ENCODE measurements at places on chromosomes 3 and 15.

DNA sequence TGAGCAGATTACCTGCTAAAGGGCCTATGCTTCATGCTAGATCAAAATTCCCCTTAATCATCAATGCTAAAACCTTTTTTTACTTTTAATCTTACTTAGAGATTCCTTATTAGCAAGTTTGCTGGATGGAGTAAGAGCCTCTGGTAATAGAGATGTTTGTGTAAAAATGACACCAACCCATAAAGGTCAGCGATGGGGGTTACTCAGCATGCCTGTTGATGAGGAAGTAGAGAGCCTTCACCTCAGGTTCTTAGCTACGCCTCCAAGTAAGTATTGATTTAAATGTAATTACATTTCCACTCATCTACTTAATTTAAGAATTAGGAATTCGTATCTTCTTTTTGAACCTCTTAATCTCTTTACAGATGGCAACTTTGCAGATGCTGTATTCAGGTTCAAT lies 38.8 kb downstream of the DNAJC13 start:
- DNase-seq = no peak

DNA sequence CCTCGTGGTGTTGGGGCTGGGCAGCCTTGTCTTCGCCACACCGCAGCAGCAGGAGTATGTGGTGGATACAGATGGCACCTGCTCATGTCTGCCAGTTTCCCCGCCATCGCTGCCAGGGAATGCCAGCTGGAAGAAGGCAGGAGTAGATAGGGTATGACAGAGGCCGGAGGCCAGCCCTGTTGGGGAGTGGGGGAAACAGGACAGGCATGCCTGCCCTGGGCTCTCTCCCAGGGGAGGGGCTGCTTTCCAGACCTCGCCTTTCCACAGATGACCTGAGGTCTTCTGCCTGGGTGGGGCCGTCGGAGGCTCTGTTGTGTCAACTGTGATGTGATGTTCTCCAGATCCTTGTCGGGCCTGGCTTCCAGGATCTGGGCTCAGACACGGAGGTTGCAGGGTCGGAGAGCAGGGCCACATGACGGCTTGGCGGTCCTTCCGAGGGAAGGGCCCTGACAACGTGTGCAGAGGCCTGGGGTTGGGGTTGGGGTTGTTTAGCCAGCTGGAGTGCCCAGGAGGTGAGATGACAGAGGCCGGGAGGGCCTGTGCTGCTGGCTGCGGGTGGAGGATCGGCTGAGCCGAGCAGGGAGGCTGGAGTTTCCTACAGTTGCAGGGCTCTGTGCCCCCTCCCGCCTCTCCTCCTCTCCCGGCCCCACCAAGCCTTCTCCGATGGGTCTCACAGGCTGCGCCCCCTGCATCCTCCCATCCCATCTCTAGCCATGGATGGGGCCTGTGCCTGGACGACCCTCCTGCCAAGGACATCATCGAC lies 102.0 kb downstream of the TBC1D2B start:
- no peak for DNase-seq

DNA sequence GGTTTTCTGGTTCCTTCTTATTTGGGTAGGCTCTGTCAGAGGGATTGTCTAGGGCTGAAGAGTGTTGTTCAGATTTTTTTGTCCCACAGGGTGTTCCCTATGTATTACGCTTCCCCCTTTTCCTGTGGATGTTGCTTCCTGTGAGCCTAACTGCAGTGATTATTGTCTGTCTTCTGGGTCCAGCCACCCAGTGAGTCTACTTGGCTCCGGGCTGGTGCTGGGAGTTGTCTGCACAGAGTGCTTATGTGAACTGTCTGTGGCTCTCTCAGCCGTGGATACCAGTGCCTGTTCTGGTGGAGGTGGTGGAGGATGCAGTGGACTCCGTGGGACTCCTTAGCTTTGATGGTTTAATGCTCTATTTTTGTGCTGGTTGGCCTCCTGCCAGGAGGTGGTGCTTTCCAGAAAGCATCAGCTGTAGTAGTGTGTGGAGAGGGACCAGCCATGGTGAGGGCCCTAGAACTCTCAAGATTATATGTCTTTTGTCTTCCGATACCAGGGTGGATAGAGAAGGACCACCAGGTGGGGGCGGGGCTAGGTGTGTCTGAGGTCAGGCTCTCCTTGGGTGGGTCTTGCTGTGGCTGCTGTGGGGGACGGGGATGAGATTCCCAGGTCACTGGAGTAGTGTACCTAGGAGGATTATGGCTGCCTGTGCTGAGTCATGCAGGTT lies 53.8 kb downstream of the CCDC66 start:
- no peak for DNase-seq

GRCh38 chr3:51796854-51797253 lies 17.8 kb upstream of the IQCF6 start:
- DNase-seq = no peak

DNA sequence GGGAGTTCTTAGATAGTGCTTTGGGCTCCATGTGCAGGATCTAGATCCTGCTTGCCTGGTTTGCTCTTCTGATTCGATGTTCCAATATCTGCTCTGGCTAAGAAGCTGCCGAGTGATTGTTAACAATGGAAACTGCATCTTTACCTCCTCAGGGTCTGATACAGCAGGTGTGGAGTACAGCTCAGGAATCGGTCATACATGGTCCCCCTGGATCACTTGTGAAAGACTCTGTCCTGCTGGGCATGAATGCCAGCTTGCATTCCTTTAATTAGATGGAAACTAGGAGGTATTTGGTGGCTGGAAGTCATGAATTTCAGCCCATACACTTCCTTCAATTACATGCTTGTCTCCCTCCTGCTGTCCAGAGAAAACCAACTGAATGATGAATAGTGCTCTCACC lies 95.3 kb downstream of the CHRNA7 start:
- DNase-seq = no peak

DNA sequence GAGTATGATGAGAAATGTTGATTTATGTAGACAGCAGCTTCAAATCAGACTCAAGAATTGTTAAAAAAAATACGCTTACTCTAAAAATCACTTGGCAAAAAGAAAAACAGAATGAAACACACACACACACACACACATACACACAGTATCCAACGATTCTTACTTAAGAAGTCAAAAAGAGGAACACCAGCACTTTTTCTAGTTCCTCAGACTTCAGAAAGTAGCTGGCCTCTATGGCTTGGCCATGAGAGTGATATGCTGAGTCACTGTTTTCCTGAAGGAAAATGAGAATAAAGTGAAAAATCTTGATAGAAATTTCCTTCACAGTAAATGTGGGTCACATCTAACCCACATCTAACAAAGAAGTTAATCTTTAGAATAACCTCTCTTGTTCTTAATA lies 22.1 kb downstream of the CNTN3 start:
- DNase-seq = no peak

DNA sequence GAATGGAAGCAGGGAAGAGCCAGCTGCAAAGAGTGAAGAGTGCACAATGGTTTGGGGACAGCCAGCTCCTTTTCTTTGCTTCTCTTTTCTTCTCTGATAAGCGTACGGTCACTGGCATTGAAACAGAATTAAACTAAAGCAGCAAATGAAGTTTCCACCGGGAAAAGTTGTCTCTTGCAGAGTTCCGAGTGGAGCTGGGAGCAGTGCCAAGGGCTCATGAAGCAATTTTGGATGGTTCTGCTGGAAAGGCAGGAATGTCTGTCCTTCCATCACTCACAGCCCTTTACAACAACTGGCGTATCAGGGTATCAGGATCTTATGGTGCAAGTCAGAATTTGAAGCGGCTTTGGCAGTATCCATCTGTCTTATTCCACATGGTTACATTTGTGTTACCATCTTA lies 1042.9 kb downstream of the NTRK3 start:
- no peak for DNase-seq

DNA sequence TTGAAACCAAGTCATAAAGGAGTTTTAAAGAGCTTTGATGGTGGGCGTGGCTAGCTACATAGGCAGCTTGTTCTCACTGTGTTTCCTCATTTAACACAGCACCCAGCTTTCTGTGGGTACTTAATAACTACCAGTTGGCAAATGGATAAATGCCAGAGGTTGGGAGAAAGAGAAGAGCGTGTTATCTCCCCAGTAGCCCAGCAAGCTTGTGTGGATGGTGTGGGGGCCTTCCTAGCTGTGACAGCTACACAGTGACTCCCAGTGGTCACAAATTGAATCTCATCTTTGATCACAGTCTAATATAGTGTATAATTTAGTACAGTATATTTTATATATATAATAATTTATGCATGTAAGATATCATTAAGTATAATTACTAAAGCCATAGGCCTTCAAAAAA lies 984.1 kb downstream of the EPHA3 start:
- DNase-seq = no peak

- DNase-seq = peak; percentile 17
Measured at GRCh38 chr3:183427876-183428446, 458 bp downstream of the MCF2L2 start.

DNA sequence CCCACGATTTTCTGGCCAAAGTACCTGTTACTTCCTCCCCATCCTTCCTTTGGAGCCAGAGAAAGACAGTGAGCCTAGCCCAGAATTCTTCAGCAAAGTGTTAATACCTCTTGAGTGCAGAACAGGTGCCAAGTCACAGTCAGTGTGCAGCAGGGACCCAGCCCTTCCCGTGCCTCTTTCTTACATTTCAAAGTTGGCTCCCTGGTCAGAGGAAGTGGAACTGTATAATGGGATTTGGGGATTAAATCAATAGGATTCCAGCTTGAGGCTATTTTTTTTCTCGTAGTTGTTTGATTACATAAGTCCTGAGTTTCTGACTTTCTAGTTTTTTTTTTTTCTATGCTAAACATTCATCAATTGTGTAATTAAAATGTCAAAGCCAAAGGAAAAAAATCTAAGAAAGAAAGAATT lies 52.6 kb upstream of the ABHD10 start:
- no peak for DNase-seq

GRCh38 chr15:90264671-90265070 lies 801 bp upstream of the NGRN start:
- no peak for DNase-seq

DNA sequence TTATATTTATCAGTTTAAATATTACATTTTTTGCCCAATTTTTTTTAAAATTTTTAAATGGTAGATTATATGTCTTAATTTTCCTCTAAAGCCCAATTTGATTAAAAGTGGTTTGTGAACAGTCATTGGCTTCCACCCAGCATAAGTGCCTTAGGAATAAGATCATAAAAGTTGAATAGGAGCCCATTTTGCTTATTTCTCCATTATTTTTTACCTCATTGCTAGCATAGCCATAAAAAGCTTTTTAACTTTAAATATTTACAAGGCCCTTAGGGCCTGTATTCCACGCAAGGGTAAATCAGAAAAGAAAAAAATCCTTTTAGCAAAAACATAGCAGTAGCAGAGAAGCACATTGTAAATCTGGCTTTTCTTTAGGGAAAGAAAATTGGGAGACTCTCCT lies 9.0 kb downstream of the TTC14 start:
- DNase-seq = no peak

GRCh38 chr3:13112521-13113345 lies 39.5 kb upstream of the IQSEC1 start:
- no peak for DNase-seq

- DNase-seq = no peak
Measured at GRCh38 chr3:186605561-186606545, 7.0 kb upstream of the AHSG start.

GRCh38 chr3:185595526-185595925 lies 9.4 kb downstream of the SENP2 start:
- no peak for DNase-seq
